Stimulated activated CD4-positive, alpha-beta T cell treated with anti-CD3 and anti-CD28 coated beads, Interleukin-4, amount 100 ng/mL, for 1 hour (primary cell): ENCODE measurements at places on chromosomes 13 and 19.

GRCh38 chr13:102606537-102607309 lies 9.9 kb downstream of the TPP2 start:
- DNase-seq: no peak

- peak; percentile 80 for DNase-seq
Observed at GRCh38 chr19:1064661-1065605, 2.0 kb upstream of the ARHGAP45 start.

GRCh38 chr13:29621841-29622240 lies 26.4 kb upstream of the SLC7A1 start:
- no peak for DNase-seq

DNA sequence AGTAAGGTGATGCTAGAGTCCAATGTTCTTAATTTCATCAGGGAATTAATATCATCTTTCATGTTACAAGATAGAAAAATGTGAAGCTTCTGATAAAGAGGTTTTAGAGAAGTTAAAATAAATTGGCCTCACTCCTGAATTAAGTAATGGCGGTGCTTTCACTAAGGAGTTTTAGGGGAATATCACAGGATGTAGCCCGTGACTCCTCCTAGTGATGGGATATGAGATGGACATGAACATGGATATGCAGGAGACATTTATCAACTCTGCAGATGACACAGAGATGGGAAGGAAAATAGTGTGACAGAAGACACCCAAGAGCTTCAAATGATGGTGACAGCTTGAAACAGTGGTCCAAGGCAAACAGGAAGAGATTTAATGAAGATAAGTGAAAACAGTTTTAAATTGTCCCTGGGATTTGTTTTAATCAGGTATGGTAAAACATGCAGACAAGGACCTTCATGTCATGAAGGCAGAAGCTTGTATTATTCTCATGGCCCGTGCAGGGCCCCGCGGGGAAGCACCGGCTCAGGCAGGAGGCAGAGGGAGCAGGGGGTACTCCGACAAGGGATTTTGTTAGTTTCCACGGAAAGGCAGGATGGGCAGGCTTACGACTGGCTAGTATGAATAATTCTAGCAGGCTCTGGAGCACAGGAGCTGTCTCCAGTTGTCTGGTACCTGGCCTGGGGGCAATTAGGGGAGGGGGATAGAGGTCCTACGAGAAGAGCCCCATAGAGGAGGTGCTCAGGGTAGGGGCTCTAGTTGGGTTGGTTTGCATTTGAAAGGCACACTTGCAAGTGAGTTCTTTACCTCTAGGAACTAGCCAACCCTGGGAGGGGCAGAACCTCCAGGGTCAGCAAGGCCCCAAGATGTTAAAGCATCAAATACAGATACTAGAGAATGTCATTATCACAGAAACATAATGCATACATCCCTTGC lies 38.7 kb upstream of the FARP1 start:
- no peak for DNase-seq

DNA sequence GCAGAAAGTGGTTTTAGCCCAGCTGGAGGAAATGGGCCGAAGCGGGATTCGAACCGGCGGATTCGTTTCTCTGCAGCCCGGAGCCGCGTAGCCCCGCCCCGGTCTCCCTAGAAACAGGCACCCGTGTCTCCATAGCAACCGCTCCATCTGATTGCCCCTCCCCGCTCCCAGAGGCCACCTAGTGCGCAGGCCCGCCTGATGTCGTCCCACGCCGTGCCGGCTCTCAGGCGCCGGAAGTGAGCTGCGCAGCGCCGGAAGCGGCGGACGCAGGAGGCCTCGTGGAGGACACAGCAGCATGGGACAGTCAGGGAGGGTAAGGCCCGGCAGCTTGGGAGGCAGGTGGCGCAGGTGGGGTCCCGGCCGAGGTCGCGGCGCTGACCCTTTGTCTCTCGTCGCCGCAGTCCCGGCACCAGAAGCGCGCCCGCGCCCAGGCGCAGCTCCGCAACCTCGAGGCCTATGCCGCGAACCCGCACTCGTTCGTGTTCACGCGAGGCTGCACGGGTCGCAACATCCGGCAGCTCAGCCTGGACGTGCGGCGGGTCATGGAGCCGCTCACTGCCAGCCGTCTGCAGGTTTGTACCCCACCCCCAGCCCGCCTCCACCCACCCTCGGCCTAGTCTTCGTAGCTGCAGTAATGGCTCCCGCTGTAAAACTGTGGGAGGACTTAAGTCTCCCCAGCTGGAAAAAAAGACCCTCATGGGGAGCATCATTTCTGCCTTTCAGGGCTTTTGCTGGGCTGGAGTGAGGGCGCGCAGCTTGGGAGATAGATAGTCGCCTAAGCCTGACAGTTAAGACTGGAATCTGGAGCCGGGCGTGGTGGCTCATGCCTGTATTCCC lies at the start of gene PPAN:
PPAN (plus strand) TSS at position 263 of the 837 bp plus-strand sequence; CDS start at position 296, 33 bp downstream.
- peak; percentile 95 for DNase-seq

DNA sequence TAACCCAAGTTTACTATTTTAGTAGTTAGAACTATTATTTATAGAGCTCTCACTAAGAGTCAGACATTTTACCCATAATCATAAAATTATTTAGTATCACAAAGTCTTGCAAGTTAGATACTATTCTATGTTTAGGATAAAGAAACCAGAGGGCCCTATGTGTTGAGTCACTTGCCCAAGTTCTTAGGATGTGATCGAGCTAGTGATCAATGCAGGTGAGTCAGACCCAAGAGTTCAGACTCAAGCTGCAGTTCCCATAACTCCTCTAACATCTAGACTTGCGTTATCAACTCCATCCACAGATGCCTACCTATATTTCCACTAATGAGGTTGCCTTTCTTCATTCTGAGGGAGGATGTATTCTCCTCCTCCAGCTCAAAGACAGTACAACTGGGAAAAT lies 53.8 kb downstream of the DACH1 start:
- DNase-seq: no peak

GRCh38 chr19:42281146-42281826 lies 12.2 kb downstream of the CIC start:
- no peak for DNase-seq

DNA sequence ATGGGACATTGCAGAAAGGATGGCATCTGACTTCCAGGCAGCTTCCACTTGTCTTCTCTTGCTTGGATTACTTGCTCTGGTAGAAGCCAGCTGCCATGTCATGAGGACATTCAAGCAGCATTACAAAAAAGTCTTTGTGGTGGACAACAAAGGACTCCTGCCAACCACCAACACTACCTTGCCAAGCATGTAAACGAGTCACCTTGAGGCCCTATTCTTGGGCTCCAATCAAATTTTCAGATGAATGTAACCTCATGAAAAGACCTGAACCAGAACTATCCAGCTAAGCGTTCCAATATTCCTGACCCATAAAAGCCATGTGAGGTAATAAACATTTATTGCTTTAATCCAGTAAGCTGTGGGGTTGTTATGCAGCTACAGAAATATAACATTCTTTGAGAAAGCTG lies 12.5 kb downstream of the PROSER1 start:
- no peak for DNase-seq

DNA sequence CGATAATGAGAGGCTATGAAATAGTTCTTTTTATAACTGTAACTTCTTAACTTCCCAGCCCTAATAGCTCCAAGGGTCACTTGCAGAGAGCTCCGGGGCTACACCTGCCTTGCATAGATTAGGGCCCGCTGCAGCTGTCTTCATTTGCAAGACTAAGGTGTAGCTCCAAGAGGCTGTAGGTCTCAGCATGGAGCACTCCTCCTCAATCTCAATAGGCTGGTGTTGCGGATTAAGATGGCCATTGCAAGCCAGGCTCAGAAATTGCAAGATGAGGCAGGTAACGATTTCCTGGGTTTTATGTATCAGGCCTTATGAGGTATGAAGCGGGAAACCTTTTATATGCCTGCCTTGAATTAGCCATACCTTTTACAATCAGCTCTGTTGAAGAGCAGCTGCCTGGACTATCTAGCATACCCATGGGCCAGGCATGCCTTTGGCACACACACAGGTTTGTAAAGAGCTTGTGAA lies 185.7 kb downstream of the TM9SF2 start:
- DNase-seq: no peak

DNA sequence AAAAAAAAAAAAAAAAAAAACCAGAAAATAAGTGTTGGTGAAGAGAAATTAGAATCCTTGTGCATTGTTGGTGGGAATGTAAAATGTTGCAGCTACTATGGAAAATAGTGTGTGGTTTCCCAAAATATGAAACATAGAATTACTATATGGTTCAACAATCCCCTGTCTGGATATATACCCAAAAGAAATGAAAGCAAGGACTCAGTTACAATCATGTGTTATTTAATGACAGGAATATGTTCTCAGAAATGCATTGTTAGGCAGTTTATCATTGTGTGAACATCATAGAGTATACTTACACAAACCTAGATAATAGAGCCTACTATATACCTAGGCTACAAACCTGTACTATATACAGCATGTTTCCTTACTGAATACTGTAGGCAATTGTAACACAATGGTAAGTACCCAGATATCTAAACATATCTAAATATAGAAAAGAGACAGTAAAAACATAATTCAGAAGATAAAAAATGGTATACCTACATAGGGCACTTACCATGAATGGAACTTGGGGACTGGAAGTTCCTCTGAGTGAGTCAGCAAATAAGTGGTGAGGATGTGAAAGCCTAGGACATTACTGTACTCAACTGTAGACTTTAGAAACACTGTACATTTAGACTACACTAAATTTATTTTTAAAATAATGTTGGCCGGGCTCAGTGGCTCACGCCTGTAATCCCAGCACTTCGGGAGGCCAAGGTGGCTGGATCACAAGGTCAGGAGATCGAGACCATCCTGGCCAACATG lies 25.7 kb upstream of the SLC7A1 start:
- no peak for DNase-seq

GRCh38 chr19:58001895-58002369 lies 688 bp downstream of the ZNF606 start:
- no peak for DNase-seq

DNA sequence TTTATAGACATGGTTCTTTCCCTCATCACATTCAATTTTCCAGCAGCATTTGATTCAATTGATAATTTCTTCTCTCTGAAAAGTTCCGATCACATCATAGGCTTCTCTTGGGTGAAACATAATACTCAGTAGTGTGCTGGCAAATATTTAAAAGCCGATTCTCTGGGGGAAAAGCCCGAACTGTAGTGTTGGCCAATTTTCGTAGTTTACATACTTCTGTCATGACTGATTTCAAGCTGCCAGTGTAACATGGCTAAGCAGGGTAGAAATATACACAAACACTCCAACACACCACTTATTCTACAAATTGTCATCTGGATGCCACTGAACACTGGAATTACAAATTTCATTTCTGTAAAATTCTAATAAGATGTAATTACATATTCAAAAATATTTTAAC lies 56.1 kb upstream of the FREM2 start:
- no peak for DNase-seq

DNA sequence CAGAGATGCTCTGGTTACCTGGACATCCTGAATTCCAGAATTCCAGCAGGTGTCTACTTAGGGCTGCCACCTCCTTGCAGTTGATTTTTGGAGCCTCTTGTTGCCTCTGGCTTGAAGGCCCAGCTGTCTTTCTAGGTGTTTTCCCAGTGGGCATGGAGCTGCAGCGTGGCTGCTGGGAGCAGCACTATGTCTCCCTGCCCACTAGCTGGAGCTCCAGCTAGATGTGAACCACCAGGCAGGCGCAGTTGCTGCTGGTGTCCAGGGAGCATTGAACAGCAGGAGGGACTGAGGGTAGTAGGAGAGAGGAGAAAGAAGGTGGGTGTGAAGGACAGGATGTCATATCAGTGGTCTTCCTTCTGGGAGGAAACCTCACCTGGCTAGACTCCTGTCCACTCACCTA lies 9.9 kb upstream of the SELENOW start:
- DNase-seq: no peak

DNA sequence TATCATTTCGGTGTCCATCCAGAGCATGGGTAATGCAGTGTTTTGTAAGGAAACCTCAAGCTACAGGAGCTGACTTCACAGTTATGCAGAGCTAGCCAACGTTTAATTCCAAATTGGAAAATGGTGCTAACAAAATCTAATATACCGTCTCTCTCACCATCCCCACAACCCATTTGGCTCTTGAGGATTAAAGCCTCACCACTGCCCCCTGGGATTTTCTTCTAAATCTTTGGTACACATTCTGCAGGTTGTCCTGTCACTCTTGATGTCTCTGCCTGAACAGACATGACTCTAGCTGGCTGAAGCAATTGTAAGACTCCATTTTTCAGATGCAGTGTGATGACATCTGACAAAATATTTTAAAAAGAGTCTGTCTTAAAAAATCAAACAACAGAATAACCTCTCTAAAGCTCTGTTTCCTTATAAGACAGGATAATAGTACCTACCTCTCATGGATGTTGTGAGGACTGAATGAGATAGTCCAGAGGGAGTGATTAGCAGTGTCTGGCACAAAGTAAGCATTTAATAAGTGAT lies 451.8 kb downstream of the SUCLA2 start:
- no peak for DNase-seq

DNA sequence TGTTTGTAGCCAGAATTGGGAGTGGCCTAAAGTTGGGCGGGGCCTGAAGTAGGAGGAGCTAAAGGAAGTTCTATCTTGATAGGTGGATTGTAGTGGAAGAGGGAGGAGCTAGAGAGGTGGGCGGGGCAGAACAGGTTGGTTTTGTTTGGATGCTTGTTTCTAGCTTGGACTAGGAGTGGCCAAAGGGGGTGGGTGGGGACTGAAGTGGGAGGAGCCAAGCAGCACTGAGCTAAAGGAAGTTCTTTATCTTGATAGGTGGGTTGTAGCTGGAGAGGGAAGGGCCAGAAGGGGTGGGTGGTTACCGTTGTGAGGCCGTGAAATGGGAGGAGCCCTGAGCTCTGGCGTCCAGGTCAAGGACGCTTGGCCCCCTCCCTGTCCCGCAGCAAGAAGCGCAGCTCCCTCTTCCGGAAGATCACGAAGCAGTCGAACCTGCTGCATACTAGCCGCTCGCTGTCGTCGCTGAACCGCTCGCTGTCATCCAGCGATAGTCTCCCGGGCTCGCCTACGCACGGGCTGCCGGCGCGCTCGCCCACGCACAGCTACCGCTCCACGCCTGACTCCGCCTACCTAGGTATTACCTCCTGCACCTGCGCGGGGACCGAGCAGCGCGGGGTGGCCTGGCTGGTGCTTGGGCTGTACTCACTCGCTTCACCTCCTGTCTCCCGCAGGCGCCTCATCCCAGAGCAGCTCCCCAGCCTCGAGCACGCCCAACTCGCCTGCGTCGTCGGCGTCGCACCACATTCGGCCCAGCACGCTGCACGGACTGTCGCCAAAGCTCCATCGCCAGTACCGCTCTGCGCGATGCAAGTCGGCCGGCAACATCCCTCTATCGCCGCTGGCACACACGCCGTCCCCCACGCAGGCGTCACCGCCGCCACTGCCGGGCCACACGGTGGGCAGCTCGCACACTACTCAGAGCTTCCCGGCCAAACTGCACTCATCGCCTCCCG lies 8.0 kb downstream of the DNASE2 start:
- peak; percentile 38 for DNase-seq

GRCh38 chr19:51142119-51142518 lies at the start of gene SIGLEC7:
Gene SIGLEC7 (plus strand): TSS chr19:51142301. CDS start chr19:51142370, 69 bp downstream.
- DNase-seq: no peak

GRCh38 chr19:58466089-58466759 lies 656 bp upstream of the ZNF324 start:
- DNase-seq: no peak

GRCh38 chr13:82467626-82468025 lies 1414.6 kb downstream of the SLITRK1 start:
- no peak for DNase-seq

GRCh38 chr13:82800391-82800790 lies 1081.9 kb downstream of the SLITRK1 start:
- DNase-seq: no peak

- no peak for DNase-seq
Observed at GRCh38 chr19:40565910-40566495, 10.7 kb upstream of the SHKBP1 start.
